Right renal pelvis (tissue), 4 donors: ENCODE measurements at places on chromosomes 4 and X. TPM values are rescaled to one million over a fixed set of nuclear protein-coding genes. Genes with fewer than 3 reads are reported as not detected.

DNA sequence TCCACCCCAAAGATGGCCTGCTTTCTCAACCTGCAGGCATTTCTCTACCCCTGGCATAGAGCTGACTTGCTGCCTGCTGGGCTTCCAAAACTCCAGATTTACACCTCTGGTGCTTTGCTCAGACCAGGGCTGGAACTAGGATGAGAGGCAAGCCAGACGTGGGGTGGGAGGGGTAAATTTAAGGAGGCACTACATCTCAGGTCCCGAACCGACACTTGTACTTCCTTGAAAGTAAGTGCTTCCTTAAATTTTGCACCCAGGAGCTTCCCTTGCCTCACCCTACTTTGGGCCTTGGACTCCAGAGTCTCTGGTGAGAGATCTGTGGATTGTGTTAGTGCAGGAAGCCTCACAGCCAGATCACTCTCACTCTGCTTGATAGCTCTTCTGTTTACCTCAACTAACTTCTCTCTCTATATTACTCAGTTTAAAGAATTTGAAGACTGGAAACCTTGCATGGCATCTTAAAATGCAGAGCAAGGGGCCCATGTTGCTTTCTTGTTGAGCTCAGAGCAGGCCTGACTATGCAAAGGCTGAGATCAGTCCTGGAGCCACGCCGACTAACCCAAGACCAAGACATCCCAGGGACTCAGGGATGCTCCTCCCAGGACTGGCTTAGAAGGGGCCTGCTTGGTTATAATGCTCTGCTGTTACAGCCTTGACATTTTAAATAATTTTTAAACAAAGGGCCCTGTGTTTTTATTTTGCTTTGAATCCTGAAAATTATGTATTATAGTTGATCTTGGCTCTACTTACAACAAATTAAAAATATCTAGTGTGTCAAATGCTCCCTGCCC, 145.0 kb upstream of the LEF1 start:
- DNase-seq, result no peak

DNA sequence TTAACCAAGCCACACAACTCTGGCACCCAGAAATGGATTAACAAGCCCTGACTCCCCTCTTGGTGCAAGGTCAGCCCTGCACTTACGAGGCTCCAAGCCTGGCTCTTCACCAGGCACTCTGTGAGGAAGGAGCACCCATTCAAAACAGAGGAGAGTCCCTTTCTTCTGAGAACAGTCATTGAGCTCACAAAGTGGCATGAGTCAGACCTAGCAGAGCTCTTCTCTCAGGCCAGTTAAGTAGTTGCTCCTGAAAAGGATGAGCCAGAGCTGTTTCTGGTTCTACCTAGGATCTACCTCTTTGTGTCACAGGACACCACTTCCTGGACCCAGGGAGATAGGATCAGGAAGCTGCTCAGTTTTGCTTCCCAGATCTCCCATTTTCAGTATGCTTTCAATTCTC, 48.2 kb downstream of the EVC2 start:
- DNase-seq, result no peak

DNA sequence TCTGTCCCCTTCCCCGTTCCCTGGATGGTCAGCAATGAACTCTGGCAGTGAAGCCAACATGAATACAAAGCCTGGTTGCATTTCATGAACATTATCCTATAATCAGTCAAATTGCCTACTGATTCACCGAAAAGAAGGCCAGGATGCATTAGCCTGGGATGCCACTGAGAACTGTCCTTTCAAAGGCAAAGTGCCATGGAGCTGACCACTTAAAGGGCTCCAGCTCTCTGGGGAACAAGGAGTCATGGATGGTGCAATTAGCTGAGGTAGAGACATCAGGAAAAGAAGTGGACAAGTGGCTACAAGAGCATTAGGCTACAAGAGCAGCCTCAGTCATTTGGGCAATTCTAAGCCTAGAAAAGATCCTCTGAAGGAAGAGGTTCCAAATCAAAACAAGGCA, 69.0 kb downstream of the PARM1 start:
- DNase-seq, result no peak

RPGR gene
- polyA plus RNA-seq, result 11.3 TPM

GRCh38 chr4:141389649-141390048, 169.0 kb downstream of the ZNF330 start:
- no peak for DNase-seq

SPATA18 gene
- 1.8 TPM for polyA plus RNA-seq

HSFX4 gene
- 0.14 TPM for polyA plus RNA-seq

C4orf51 gene
- not detected for polyA plus RNA-seq

DNA sequence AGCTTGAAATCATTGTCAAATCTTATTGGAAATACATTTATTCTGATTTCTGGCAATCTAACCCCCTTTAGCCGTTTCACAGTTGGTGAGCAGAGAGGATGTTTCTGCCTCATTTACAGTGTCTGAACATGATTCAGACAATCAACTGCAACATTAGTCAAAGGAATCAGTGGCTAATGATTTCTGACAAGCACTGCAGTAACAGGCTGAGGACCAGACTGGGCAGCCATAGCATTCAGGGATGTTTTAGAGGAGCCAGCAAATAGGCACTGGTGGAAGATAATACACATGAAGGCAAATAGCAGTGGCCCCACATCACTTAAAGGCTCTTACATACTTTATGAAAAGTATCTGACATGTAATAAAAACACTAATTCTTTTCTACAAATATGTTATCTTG, 102.8 kb downstream of the TTC29 start:
- no peak for DNase-seq

GRCh38 chr4:108926061-108926460, 163.2 kb upstream of the ETNPPL start:
- DNase-seq, result no peak

- DNase-seq, result no peak
These were observed 56.6 kb downstream of the ANAPC10 start for GRCh38 chr4:145041378-145041777.

COPS4 gene
- polyA plus RNA-seq, result 74.3 TPM

GRCh38 chrX:129566073-129566472, 26.0 kb downstream of the OCRL start:
- no peak for DNase-seq

LRIT3 gene
- 0.31 TPM for polyA plus RNA-seq

GRCh38 chrX:153671589-153672530, 1.8 kb downstream of the PNCK start:
- no peak for DNase-seq

DNA sequence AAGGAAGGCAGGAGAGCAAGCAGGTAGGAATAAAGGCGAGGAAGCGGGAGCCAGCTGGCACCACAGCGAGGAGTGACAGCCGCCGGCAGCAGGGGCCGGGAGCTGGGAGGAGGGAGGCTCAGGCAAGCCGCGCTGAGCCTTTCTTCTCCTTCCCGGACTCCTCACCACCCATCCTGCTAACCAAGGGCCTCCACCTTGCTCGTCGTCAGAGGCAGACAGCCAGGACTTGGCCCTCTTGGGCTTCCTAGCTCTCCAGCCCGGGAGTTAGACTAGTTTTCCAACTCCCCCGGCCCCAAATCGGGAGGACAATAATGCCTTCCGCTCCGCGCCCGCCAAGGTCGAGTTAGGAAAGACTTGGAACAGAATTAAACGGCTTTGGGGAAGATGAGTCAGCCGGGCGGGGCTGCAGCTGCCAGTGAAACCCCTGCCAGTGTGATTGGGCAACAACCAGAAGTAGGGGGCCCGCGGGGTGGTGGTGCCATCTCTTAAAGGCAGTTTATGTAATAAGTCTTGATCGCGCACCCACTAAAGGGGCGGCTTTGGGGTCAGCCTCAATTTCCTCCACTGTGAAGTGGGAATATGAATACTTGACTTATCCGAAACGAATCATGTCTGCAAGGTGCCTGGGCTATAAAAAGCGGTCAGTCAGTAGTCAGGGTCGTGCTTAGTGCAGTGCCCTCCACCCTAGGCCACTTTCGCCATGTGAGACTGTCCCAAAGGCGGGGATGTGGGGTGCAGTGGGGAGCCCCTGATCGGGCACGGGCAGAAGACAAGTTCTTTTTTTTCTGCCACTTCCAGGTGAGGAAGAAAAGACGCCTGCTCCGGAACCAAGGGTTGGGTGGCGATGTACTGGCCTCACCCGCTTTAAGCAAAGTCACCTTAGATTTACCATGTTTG, 6.7 kb upstream of the HSD17B10 start:
- DNase-seq, result no peak

ETDA gene
- 0.38 TPM for polyA plus RNA-seq

GRCh38 chr4:60981534-60981933, 218.6 kb upstream of the ADGRL3 start:
- no peak for DNase-seq

DNA sequence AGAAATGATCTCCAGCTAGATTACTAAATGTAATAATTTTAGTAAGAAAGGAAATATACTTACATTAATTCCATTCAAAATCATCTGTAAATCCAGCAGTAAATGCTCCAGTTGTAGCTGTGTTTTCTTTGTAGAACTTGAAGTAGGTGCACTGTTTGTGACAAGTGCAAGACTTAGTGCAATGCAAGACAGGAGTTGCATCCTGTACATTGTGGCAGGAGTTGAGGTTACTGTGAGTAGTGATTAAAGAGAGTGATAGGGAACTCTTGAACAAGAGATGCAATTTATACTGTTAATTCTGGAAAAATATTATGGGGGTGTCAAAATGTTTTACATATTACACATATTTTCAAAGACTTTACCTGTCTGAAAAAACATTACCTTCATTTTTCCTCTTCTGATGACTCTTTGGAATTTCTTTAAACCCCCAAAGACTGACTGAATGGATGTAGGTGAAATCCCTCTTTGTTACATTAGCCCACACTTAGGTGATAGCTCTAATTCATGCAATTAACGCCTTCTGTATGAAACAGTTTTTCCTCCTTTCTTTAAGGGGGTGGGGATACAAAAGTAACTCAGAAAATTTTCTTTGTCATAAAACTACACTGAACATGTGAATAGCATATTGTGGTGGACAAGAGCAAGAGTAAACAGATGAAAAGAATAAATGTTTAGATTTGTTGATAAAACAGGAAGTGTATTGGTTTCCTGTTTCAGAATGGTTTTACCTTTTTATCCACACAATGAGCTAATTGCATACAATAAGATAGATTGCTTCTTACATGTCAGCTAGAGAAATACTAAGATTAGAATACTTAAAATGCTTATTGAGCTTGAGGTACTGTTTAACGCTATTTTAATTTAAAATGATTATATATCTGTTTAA, at the start of gene IL2:
TSS of gene IL2 (minus strand) at position 495 of the 886 bp plus-strand sequence. CDS start at position 210, 285 bp downstream.
- DNase-seq, result no peak

PDGFRA gene
- polyA plus RNA-seq, result 208 TPM

- no peak for DNase-seq
These were observed 6.4 kb downstream of the ARX start for GRCh38 chrX:25009407-25009806.

XAGE5 gene
- not detected for polyA plus RNA-seq

GRCh38 chr4:151522866-151523519, 114.0 kb downstream of the FHIP1A start:
- no peak for DNase-seq

GRCh38 chrX:132236121-132236520, 16.9 kb upstream of the RAP2C start:
- no peak for DNase-seq

- no peak for DNase-seq
These were observed 195.4 kb upstream of the MAMLD1 start for GRCh38 chrX:150167482-150168324.

- DNase-seq, result no peak
These were observed at the start of gene C4orf51 for GRCh38 chr4:145679991-145680455. C4orf51 (plus strand) TSS chr4:145680146; CDS start chr4:145680204, 58 bp downstream.

PLS3 gene
- 302 TPM for polyA plus RNA-seq

GRCh38 chr4:168689791-168690190, 192.9 kb downstream of the PALLD start:
- no peak for DNase-seq

MAGEB3 gene
- polyA plus RNA-seq, result not detected

FAM156A gene
- 27.2 TPM for polyA plus RNA-seq

S100P gene
- polyA plus RNA-seq, result 25.6 TPM

CCNB3 gene
- 1.7 TPM for polyA plus RNA-seq

- no peak for DNase-seq
These were observed 1047.7 kb upstream of the GRID2 start for GRCh38 chr4:91256043-91256442.

DNA sequence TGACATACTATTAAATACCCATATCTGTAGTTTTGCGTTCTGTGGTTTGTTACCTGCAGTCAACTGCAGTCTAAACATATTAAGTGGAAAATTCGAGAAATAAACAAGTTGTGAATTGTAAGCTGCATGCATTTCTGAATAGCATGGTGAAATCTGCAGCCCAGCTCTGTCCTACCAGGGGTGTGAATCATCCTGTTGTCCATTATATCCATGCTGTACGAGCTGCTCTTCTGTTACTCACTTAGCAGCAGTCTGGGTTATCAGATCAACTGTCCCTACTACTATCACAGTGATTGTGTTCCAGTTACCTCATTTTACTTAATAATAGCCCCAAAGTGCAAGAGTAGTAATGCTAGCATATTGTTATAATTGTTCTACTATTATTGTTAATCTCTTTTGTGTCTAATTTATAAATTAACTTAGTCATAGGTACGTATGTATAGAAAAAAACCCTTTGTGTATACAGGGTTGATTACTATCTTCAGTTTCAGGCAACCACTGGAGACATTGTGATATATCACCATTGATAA, 173.7 kb upstream of the FAT4 start:
- DNase-seq, result no peak

GRCh38 chrX:149456476-149457245, 48.4 kb downstream of the IDS start:
- DNase-seq, result no peak

- DNase-seq, result no peak
These were observed 49.5 kb downstream of the STX18 start for GRCh38 chr4:4492161-4492847.

DNA sequence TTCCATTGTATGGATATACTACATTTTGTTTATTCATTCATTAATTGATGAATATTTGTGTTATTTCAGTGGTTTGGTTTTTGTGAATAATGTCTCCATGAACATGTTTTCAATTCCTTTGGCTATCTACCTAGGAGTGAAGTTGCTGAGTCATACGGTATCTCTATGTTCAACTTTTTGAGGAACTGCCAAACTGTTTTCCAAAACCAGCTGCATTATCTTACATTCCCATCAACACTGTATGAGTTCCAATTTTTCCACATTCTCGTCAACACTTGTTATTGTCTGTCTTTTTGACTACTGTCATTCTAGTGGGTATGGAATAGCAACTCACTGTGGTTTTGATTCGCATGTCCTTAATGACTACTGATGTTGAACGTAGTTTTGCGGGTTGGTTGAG, 388.6 kb upstream of the MAGEB2 start:
- DNase-seq, result no peak

DNA sequence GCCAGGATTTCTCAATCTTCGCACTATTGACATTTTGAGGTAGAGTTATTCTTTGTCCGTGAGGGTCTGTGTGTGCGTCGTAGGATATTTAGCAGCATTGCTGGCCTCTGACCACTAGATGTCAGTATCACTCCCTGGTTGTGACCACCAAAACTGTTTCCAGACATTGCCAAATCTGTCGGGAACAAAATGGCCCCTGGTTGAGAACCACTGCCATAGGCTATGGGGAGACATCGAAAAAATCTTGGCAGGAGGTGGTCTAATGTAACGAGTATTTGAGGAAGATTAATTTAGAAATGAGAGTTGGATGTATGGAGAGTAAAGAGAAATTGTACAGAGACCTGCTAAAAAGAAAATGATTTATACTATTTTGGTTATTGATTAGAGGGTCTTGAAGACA, 108.4 kb downstream of the DOCK11 start:
- DNase-seq, result no peak

GRCh38 chr4:100644150-100644549, 126.3 kb upstream of the EMCN start:
- DNase-seq, result no peak
